CD4-positive, alpha-beta T cell treated with Interferon alpha-2 for 1 hour (primary cell): ENCODE measurements at places on chromosomes 11 and 22.

DNA sequence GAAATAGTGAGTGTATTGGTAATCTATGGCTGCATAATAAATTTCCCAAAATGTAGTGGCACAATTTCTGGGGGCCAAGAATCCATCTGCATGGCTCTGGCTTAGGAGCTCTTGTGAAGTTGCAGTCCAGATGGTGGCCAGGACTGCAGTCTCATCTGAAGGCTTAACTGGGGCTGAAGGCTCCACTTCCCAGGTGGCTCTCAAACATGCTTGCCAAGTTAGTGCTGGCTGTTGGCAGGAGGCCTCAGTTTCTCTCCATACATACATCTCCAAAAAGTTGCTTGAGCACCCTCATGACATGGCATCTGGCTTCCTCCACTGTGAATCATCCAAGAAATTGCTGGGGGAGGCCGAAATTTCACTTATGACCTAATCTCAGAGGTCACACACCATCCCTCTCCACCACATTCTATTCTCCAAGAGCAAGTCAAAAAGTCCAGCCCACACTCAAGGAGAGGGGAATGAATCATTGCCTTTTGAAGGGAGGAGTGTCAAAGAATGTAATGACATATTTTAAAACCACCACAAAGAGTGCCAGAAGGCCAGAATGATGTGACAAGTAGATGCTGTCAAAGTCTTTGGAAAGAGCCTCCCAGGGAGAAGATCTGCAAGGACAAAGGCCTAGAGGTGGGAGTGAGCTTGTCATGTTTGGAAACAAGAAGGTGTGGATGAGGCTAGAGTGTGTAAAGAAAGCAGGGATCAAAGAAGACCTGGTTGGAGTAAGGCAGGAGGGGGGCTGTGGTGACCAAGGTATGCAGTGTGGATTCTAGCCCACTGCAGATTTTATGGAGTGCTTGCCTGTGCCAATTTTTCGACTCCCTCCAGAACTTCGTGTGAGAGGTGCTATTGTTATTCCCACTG is 566.2 kb downstream of the MIAT start:
- DNase-seq, result no peak

GRCh38 chr11:44950625-44951476 is at the start of gene TP53I11:
Gene TP53I11, minus strand, starts transcription at chr11:44950883. Its CDS starts 12,548 bp downstream, at chr11:44938335.
- DNase-seq, result peak; percentile 67

DNA sequence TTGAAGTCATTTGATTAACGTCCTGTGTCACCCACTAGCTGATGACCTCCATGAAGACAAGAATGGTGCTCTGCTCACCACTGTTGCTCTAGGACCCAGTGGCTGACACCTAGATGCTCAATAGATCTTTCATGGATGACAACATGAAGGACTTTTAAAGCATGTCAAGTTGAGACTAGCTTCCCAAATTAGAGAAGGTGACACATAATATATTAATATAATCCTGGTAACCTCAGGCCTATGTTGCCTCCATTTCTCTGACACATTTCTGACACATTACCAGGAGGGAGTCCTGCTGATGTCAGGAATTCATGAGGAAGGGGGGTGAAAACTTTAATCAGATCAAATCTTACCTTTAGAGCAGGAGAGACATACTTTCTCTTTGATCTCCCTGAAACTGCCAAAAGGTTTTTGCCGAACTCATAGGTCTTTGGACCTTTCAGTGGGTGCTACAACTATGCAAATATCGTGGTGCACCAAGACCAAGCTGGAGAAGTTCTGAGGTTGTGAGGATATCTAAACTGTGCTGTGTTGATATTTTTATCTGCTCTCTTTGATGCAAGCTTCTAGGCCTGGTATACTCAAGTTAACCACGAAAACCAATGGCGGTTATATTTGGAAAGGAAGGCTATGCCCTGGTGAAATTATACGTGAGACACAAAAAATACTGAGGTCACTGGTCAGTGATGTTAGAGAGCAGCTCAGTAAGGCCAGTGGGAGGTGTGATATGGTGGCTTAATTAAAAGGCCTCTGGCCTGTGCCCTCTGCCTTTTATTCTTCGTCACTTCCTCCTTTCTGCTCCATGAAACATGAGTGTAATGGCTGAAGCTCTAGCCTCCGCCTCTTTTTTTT is 13.2 kb upstream of the AMPD3 start:
- DNase-seq, result no peak

GRCh38 chr11:3929649-3930048 is 74.2 kb downstream of the STIM1 start:
- DNase-seq, result no peak

GRCh38 chr11:105244160-105244825 is 104.7 kb upstream of the CARD18 start:
- no peak for DNase-seq

DNA sequence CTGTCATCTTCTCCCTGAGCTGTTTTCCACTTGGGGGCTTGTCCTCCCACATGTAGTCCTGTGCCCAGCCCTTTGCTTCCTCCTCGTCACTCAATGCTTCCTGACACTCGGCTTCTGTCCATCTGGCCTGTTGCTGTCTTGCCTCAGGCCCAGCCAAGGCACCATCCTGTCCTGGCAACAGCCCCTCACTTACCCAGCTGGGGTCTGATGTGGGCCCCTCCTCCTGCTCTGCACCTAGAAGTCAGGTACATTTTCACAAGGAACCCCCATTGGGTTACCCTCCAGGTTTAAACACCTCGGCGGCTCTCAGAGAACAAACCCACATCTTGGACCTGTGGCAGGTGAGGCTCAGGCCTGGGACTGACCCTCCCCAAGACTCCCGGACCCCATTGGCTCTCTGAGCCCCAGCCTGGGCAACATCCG is 784.8 kb downstream of the TBC1D22A start:
- no peak for DNase-seq

DNA sequence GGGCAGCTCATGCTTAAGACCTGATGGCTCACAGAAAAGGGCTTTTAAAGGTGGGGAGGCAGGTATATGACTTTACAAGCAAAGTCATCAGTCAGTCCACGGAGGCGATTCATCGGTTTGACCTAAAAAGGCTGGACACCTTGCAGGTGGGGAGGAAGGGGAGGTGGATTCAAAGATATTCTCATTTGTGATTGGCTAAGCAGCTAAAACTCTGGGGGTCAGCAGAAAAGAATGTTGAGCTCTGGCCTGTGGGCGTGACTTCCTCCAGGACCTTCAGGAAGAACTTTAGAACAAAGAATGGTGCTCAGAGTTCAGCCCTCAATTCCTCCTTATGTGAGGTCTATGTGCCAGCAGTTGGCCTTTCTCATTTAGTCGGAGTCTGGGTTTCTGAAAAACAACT is 78.3 kb upstream of the LMO1 start:
- no peak for DNase-seq

- no peak for DNase-seq
These were observed at the start of gene HTR3A for GRCh38 chr11:113974741-113975470. Gene HTR3A, plus strand, starts transcription at chr11:113975108. Its CDS starts 218 bp downstream, at chr11:113975326.

DNA sequence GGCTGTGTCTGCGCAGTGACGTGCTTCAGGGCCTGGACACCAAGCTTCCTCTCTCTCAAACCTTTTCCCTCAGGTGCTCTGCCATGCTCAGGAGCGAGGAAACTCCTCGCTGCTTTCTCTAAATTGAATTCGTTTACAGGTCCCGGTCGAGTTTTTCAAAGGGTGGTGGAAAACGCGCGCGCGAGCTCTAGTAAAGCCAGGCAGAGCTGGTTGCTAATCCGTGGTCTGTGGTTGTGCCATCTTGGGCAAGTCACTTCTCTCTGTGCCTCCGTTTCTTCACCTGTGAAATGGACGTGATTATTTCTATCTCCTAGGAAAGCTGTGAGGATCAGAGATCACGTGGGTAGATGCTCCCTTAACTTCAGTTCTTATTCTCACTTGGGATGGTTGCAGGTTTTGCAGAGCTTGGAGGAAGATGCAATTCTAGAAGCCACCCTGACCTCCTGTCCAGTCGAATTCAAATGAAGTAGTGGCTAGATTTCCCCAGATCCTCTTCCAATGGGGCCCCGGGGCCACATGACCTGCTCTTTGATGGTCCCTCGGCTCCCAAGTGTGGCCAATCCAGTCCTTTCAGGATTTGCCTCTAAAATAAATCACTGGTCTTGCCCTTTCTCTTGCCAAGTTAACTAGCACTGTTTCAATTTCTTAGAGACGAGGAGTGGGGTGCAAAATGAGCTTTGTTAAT is 10.5 kb upstream of the ALX4 start:
- no peak for DNase-seq

DNA sequence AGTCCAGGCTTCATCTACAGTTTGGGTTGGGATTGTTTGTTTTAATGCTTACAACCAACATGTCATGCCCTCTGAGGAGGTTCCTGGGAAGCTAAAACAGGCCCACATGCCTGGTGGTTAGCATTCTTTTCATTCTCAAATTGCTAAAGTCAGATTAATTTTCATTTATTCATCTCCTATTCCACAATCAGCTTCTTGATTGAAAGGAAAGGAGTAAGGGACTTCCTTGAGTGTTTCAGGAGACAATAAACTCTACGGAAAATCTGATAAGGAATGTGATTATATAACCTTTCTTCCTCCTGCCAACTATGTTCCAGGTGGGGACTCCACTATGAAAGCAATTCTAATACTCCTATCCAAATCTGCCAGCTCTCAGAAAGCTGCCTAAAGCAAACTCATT is 30.8 kb downstream of the MRTFA start:
- DNase-seq, result no peak

DNA sequence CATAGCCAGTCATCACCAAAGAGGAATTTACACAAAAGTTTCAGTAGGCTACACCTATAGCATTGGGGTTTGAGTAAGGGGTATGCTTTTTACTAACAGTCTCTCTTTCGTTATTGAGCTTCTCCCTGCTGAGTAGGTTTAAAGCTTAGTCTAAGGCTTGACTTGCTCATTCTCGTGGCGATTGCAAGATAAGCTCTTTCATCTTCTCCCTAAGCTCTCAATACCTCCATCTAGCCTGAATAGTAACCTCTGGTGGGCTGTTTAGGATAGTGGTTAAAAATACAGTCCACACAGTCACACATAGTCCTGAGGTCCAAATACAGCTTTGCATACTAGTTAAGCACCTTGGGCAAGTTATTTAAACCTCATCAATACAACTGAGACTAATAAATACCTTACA is 65.6 kb downstream of the IMMP1L start:
- DNase-seq, result no peak

DNA sequence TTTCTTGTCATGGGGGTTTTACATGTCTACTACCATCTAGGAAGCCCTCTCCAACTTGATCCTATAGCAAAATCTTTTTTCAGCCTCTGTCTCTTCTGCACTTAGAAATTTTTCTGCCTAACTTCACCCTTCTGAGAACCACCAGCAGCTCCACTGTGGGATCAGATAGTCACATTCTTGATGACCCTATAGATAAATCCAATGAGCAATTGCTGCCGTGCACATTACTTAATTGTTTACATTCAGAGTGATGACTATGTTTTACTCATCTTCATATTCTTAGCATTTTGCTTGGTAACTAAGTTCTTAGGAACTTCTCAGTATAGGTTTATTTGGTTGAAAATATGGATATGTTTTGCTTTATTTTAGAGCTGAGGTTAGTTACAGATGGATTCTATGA is 12.4 kb upstream of the ETS1 start:
- DNase-seq, result no peak

- DNase-seq, result peak; percentile 65
These were observed 88.3 kb upstream of the MTMR2 start for GRCh38 chr11:96012086-96012824.

GRCh38 chr11:18650353-18650752 is 16.2 kb upstream of the SPTY2D1 start:
- no peak for DNase-seq

DNA sequence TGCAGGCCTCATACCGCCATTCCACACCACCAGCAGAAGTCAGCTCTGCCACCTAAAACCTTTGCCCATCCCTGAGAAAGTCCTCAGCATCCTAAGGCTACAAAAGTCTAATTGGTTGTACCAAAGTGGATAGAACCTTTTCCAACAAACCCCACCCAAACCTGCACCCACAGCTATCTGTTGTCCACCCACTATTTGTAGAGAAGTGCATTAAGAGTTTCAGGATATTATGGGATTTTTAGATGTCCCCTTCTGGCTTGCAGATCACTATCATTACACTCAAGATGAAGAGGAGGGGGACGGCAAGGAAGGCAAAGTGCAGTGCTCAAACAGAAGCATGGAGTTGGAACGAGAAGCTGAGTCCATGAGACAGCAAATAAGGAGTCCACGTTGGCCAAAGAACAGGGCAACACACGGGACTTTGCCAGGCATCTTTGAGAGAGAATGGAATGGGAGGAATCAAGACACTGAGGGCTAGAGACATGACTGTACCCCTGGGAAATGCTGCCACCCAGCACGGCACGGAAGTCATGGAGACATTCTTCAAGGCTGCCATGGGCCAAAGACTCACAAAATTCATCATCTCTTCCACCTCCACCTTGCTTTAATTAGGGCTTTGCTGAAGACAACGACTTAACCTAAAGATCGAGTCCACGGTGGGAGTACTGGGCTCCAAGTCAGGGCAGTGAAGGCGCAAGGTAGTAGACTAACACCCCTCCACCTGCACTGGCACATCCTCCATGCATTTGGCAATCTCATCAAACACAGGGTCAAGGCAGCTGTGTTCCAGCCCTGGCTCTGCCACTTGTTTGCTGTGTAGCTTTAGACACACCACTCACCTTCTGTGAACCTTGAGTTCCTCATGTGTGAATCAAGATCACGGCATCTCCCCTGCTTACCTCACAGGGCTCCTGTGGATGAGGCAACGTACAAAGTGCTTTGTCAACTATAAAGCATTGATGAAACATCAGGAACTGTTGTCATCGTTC is 112.9 kb upstream of the TMEM45B start:
- DNase-seq, result no peak

DNA sequence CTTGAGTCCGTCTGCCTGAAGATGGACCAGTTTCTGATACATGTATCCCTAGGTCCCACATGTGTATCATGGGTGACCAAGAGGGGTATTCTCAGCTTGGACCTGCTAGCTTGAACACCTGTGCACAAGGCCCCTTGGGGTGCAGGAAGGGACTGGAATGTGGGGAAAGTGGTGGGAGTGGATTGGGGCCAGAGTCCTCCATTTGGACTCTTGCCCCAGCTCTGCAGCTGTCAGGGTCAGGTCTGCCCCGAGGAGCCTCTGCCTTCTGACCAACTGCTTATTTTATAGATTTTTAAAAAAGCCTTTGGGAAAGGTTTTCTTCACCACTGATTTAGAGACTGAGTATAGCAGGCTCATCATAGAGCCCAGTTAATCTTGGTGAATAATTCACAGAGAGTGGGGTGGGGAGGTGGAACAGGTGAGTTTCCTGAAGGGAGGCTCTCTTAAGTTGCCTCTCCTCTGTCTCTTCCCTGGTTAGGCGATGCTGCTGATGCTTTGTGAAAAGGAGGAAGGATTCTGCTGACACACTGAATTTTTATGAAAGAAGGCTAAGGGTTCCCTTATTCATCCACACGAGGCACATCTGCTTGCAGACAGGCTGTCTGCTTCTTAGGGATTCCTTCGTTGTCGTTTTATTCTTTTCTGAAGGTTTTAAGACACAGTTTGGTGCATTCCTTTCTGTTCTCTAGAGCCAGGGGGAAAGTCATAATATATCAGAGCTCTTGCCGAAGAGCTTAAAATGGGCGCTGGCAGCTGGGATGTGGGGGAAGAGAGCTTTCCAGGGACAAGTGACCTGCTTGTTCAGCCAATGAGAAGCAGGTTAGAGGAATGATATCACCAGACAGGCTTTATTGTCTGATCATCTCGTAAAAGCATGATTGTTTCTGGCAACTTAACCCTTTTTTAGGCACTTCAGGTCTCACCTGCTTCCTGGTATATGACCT is 19.9 kb downstream of the TRIM44 start:
- DNase-seq, result no peak

GRCh38 chr11:10355257-10355661 is 50.4 kb downstream of the ADM start:
- DNase-seq, result no peak

- DNase-seq, result no peak
These were observed 798.1 kb upstream of the LRRC4C start for GRCh38 chr11:42257534-42257933.

- DNase-seq, result no peak
These were observed 106.4 kb upstream of the SLC5A12 start for GRCh38 chr11:26828288-26828687.
